ENCODE measurements at places on chromosomes 4 and X. TPM values are rescaled to one million over a fixed set of nuclear protein-coding genes. Genes with fewer than 3 reads are reported as not detected.

Gene C1GALT1C1
- 25.5 TPM for polyA plus RNA-seq

- peak; percentile 25 for DNase-seq
These were observed 67.9 kb downstream of the PPP3CA start for GRCh38 chr4:101279377-101279871.

Gene PAK3
- polyA plus RNA-seq, result 2.2 TPM

DNA sequence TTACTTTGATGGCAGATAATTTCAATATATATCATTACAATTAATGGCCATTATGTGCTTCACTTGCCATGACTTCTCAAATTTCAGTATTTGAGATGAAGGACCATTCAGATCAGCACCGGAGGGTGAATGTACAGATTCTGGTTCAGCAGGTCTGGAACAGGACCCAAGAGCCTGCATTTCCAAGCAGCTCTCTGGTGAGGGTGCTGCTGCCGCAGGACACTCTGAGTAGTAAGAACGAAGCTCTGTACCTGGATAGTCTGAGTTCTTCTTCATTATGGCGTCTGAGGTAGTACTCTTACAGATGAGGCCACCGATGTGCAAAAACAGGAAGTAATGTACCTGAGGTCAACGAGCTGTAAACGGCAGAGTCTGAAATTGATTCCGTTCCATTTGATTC, 228.2 kb downstream of the FBXW7 start:
- no peak for DNase-seq

- peak; percentile 3 for DNase-seq
These were observed 46.9 kb upstream of the TLL1 start for GRCh38 chr4:165826166-165826565.

GRCh38 chrX:6159468-6159867, 69.2 kb downstream of the NLGN4X start:
- no peak for DNase-seq

- DNase-seq, result no peak
These were observed 27.6 kb downstream of the ARSD start for GRCh38 chrX:2901367-2902036.

DNA sequence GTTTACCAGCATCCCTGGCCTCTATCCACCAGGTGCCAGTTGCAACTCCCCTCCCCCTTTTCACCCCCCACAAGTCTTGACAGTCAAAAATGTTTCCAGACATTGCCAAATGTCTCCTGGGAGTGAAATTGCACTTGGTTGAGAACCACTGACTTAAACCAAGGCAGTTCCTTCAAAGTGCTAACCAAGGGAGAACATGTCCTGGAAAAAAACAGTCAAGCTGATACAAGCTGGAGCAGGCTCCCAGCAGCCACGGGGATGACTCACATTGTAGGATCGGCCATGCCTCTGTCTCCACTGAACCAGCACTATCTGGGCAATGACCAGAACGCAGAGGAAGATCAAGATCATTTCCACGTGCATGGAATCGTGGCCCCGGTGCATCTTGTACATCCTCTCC, 11.4 kb downstream of the RNF175 start:
- DNase-seq, result no peak

GRCh38 chr4:17854036-17854435, 43.3 kb downstream of the NCAPG start:
- DNase-seq, result no peak

Gene PCDH10
- polyA plus RNA-seq, result 1.9 TPM

Gene DNAJB14
- 30.8 TPM for polyA plus RNA-seq

- DNase-seq, result no peak
These were observed 69.9 kb downstream of the HMGB2 start for GRCh38 chr4:173264245-173264644.

Gene ARR3
- 0.43 TPM for polyA plus RNA-seq

DNA sequence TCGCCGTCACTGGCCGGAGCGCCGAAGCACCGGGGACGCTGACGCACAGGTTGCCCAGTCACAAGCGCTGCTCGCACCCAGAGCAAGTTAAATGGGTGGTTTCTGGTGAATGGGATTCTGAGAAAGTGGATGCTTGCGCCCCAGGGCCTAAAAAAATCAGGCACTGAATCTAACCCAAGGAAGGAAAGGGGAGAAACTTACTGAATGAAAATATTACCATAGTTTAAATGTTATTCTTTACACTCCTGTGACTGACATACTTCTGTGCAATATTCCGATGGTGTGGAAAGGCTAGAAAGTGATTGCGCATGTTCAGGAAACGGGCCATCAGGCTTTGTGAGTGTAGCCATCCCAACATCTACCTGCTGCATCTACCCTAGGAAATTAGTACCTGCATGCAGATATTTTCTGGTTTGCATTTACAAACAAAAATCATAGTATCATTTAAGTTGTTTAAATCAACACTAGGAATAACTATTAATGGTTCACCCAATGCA, 838 bp upstream of the ABCG2 start:
- DNase-seq, result no peak

- no peak for DNase-seq
These were observed 16.6 kb upstream of the ZNF718 start for GRCh38 chr4:107444-108429.

Measured in large intestine (tissue), 12 donors.